ENCODE measurements at places on chromosomes 2 and 18. TPM values are rescaled to one million over a fixed set of nuclear protein-coding genes. Genes with fewer than 3 reads are reported as not detected.
A peak's percentile ranks its signal among the peaks of the same experiment; 100 is the strongest.

- no peak for DNase-seq
These were observed 22.1 kb upstream of the LBH start for GRCh38 chr2:30209227-30209626.

DNA sequence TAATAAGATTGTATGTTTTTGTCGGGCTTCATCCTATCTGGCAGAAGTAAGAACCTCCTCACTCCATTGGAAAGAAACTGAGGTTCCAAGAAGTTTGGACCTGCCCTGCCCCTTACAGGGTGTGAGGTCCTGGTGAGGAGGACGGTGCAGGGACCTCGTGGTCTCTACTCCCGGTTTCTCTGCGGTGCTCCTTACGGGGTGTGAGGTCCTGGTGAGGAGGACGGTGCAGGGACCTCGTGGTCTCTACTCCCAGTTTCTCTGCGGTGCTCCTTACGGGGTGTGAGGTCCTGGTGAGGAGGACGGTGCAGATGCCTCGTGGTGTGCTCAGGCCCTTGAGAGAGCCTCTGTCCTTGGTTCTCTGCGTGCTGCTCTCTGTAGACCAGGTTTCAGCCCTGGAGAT lies 5.2 kb downstream of the CTDP1 start:
- no peak for DNase-seq

- no peak for DNase-seq
These were observed 158.4 kb upstream of the FHL2 start for GRCh38 chr2:105557021-105557920.

Gene ADCYAP1
- not detected for total RNA-seq

DNA sequence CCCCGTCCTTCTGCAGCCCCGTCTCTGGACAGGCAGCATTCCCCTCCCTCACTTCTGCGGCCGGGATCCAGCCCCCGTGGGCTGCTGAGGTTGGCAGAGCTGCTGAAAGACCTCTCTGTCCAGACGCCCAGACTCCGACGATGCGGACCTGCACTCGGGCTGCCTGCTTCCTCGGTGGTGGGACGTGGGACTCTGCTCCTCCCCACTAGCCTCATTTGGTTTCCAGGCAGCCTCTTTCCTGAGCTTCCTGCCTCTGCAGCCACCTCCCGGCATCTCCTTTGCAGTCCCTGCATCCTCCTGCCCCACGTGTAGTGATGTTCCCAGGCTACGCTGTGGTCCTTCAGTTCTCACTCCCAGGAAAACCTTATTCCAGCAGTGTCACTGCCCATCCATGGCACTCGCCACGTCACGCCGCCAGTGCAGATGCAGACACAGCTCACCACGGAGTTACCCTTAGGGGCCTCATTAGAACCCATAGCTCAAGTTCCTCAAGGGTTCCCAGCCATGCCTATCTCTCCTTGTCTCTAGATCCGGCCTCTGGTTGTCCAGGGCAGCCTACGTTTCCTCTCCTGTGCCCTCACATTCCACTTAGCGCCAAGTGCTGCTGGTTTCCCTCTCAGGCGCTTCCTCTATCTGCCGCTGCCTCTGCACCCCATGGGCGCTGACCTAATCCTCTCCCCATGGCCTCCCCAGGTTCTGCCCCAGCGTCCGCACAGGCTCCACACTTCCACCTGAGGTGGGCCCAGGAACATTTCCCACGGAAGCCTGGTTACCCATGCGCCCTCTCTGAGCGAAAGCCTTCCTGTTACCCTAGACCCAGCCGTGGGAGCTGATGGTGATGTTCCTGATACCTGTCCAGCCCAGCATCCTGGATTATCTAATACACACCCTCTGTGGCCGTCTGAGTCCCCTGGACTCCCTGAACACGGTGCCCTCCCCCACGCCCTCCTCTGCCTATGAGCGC lies 318.3 kb upstream of the MYT1L start:
- DNase-seq, result peak; percentile 24

DNA sequence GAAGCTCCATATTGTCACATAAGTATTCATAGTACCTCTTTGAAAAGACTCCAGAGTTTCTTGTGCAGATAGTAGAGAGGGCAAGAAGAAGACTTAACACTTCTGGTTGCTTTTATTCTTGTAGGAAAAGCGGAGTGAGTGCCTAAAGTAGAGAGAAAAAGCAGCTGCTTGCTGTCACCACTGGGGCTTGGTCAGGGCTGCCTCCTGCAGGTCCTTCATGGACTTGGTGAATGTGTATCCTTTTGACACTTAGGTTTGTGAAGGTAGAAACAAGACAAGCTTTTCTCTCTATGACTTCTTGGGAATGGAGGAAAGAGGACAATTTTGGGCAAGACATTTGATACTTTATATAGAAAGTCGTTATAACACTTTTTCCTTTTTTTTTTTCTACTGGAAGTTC lies 312.8 kb upstream of the FANCL start:
- DNase-seq, result no peak

DNA sequence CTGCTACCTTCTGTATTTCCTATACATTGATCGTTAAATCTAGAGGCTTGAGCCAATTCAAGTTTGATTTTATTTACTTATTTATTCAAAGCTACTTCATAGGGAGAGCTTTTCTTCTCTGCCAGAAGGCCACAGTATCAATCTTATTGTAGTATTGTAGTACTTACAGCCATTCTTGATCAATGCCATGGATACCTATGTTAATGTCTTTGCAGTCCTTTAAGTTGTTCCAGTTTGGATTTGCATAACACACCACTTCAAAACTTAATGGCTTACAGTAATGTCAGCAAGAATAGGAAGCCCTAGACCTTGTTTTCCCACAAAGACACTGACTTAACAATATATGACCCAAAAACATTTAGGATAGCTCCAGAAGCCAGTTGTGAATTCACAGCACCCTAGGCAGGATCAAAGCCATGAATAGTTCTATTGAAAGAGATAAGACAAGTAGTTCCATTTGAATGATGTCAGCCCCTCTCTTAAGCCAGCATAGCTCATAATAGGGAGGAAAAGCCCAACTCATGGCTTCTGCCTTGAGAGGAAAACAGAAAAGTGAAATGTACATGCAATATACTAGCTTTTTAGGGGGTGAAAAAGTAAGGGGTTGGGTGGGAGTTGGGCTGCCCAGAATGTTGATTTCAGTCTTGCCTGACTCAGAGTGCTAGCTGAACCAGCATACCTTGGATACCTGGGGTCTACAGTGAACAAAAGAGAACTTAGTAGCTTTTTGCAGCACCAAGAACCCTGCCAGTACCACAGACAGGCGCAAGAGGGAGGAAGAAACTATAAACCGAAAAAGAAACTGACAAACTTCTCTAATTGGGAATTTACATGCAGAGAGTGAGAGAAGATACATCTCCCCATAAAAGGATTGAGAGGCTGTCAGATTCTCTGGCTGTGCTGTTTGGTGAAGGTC lies 101.4 kb downstream of the CAMKMT start:
- DNase-seq, result no peak

Gene ROCK2
- 12.0 TPM for total RNA-seq

Gene ZSWIM2
- total RNA-seq, result not detected

GRCh38 chr2:2896011-2896410 lies 481.6 kb downstream of the EIPR1 start:
- DNase-seq, result no peak

Gene ZEB2
- 19.3 TPM for total RNA-seq

- no peak for DNase-seq
These were observed 86.9 kb downstream of the LIMS1 start for GRCh38 chr2:108621087-108621559.

DNA sequence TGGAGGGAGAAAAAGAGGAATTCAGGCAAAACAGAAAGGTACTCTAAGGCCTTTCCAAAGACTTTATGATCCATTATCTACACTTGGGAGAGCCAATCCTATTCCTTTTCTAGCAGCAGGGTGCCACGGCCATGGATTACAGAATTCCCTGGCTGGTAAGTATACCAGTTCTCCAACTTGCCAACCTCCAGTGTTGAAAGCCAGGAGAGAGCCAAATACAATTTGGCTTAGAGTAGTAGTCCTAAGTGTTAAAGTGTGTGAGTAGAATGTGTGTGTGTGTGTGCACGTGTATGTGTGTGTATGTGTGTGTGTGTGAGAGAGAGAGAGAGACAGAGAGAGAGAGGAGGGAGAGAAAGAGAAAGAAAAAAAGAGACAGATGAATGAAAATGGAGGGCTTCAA lies 43.3 kb downstream of the WDPCP start:
- no peak for DNase-seq

Gene SKA1
- 0.15 TPM for total RNA-seq

Gene METTL21A
- total RNA-seq, result 8.2 TPM

DNA sequence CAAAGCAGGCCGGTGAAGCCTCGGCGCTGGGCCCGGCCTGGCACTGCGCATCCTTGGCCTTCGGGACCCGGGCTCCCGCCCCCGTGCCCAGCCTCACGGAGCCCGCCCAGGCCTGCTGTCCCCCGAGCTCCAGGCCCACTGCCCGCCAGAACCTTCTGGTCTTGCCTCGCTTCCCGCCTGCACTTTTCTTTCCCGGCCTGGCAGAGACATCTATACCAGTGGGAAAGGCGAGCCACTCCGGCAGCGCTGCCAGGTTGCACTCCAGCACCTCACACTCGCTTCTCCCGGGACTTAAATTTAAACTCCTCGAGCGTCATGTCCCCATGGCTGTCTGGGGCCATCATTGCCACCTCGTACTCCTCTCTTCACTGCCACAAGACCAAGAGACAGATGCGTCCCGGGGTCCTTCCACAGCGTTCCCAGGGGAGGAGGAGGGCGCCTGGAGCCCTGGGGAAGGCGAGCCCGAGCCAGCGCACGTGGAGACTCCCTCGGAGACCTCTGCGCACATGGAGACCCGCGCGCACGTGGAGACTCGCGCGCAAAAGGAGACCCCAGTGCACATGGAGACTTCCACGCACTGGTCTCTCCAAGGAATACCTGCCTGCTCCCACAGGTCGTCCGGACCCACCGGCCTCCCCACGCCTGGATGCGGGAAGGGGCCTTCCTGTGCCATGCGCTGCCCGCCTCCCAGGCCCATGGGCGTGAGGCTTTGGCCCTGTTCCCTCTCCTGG lies 253.1 kb upstream of the SALL3 start:
- peak; percentile 18 for DNase-seq

DNA sequence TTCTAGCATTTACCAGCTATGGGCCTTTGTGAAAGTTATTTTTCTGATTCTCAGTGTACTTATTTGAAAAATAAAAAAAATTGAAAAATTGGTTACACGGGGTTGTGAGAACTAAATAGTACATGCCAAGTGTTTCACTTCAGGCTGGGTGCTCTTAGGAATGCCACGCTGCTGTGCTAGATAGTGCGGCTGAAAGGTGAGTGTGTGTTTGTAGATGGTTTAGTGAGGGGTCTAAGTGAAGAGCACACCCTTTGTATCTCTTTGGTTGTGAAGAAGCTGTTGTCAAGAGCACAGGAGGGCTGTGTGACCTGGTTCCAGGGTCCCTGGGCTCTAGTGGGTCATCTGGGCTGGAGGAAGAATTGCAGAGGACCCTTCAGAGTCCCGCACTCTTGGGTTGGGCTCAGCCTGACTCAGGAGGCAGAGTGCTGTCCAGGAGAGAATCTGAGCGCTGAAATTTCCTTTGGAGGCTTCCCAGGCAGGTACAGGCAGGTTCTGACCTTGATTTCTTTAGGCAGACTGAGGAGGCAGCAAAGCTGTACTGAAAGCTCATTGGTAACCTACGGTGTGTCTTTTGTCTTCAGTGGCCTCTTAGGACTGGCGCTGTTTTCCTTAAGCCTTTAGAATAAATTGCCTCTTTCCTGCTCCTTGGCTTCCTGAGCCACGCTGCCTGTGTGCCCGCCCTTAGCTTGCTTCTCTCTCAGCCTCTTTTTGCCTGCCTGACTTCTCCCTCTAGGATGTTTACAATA lies 44.4 kb downstream of the MAP4K4 start:
- no peak for DNase-seq

Gene SKOR2
- not detected for total RNA-seq

- DNase-seq, result no peak
These were observed 454.1 kb downstream of the MEIS1 start for GRCh38 chr2:66888791-66889631.

GRCh38 chr2:116754381-116755101 lies 1060.0 kb upstream of the DDX18 start:
- no peak for DNase-seq

- DNase-seq, result no peak
These were observed 357.1 kb downstream of the CCDC85A start for GRCh38 chr2:56540916-56541315.

- no peak for DNase-seq
These were observed 511.2 kb downstream of the DCDC2C start for GRCh38 chr2:4214444-4215205.

- DNase-seq, result no peak
These were observed 131.0 kb upstream of the ARL5A start for GRCh38 chr2:151959238-151959637.

DNA sequence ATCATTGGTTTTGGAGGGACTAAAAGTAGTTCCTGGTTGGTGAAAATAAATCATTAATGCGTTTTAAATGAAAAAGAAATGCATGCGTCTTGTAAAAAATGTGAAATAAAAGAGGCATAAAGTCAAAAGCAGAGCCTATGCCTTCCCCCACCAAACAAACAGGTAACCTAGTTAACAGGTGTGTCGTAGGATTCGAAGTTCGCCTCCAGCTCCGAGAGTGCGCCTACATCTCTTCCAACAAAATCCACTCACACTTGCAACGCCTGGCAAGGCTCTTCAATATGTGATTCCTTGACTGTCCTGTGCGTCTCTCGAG lies 677 bp upstream of the SMAD4 start:
- DNase-seq, result no peak

GRCh38 chr2:54581326-54582039 lies 125.4 kb downstream of the SPTBN1 start:
- DNase-seq, result no peak

Gene IMMT
- total RNA-seq, result 50.1 TPM

DNA sequence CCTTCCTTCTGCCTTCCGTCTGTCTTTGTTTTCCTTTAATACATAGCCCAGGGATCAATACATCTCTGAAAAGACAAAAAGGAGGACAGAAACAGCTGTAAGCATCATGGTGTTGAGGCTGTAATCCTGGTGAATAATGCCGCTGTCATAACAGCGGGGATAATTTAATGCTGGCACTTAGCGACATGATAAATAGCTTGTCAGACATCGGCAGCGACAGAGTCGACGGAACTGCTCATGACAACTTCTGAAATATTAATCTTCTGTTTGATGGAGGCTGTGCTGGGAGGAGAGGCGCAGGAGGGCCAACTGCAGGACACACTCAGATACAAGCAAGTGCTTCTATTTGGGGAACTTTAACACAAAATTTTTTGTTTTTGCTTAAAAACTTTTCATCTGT lies 602.2 kb downstream of the GALR1 start:
- no peak for DNase-seq

GRCh38 chr2:31055938-31056337 lies 82.3 kb downstream of the GALNT14 start:
- no peak for DNase-seq

- DNase-seq, result no peak
These were observed 34.7 kb upstream of the CALCRL start for GRCh38 chr2:187482796-187483195.

Gene EPB41L3
- 4.0 TPM for total RNA-seq

GRCh38 chr2:238554468-238555315 lies 128.0 kb downstream of the ASB1 start:
- no peak for DNase-seq

GRCh38 chr2:1854729-1855547 lies 110.6 kb upstream of the PXDN start:
- no peak for DNase-seq

- no peak for DNase-seq
These were observed 74.9 kb upstream of the DLX2 start for GRCh38 chr2:172177581-172177980.

Data from left lobe of liver (tissue), 2 donors.